ENCODE measurements at places on chromosomes 16 and 17. TPM values are rescaled to one million over a fixed set of nuclear protein-coding genes. Genes with fewer than 3 reads are reported as not detected.

The RAMP2 gene
- polyA plus RNA-seq = 70.4 TPM

The TMEM88 gene
- 18.5 TPM for polyA plus RNA-seq

The GRAP gene
- polyA plus RNA-seq = 2.6 TPM

The TBC1D3L gene
- polyA plus RNA-seq = 16.1 TPM

DNA sequence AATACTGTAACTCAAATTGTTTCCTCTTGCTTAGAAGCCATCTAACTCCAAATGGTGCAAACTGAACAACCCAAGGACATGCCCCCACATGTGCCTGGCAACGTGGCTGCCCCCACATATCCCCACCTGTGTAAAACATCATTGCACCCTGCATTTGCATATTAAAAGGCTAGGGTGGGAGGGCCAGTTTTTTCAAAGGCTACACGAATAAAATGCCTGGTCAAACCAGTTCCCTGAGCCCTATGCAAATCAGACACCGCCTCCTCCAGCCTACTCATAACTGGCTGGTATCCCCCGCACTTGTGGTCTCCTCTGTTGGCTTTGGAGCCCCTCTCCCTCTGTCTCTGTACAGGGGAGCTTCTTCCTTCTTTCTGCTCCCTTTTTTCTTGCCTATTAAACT is 26.7 kb downstream of the C16orf54 start:
- DNase-seq = no peak

DNA sequence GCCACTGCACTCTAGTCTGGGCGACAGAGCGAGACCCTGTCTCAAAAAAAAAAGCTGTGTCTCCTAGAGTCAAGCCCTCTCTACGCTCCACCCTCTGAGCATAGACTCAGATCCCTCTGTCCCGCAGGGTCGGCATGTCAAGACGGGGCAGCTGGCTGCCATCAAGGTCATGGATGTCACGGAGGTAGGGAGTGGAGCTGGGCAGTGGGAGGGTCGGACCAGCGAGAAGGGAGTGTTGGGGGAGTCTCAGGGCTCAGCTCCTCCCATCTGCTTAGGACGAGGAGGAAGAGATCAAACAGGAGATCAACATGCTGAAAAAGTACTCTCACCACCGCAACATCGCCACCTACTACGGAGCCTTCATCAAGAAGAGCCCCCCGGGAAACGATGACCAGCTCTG is 18.5 kb upstream of the C17orf107 start:
- no peak for DNase-seq

GRCh38 chr16:55592306-55592705 is 25.8 kb downstream of the CAPNS2 start:
- no peak for DNase-seq

All from muscle of back (tissue), 13 donors.